ENCODE measurements at places on chromosomes 4 and X.

DNA sequence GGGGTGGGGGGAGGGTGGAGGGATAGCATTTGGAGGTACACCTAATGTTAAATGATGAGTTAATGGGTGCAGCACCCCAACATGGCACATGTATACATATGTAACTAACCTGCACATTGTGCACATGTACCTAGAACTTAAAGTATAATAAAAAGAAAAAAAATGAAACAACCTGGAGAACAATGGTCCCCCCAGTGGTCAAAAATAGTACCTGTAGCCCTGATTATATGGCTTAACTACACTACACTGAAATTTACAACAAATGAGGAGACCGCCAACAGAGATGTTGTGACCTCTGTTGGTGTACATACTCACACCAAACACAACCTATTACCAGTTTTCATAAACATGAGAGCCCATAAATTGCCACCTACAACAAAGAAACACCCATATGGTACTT lies 7.3 kb upstream of the MAGEE1 start:
- no peak for DNase-seq

DNA sequence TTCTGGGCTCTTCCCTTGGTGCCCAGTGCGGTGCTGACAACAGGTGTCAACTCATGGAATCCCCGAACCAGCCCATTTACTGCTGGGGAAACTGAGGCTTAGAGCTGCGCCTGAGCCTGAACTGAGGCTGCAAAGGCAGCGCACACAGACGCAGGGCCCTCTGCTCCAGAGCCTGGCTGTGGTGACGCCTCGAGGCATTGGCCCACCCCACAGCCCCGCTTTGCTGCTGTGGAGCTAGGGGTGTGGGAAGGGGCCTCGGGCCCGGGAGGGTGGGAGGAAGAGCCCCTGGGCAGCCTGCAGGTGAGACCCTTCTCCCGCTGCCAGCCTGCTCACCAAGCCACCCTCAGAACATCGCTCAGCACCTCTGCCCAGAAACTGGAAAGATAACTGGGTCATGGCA lies 97.4 kb upstream of the LRPAP1 start:
- DNase-seq: no peak

DNA sequence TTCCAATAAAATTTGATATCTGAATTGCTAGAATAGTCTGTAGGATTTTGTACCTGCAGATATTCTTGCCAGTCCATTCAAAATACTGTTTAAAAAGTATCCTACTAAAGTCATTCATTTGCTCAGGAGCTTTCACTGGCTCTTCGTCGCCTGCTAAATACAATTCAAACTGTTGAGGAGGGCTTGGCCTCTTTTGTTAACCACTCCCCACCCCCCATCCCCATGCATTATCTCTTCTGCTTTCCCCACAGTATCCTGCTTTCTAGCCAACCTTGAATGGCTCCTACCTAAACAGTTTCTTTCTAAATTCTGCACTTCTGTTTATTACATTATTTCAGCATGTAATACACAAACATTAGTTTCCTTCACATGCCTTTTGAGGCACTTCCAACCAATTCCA lies 230.8 kb downstream of the CPE start:
- no peak for DNase-seq

DNA sequence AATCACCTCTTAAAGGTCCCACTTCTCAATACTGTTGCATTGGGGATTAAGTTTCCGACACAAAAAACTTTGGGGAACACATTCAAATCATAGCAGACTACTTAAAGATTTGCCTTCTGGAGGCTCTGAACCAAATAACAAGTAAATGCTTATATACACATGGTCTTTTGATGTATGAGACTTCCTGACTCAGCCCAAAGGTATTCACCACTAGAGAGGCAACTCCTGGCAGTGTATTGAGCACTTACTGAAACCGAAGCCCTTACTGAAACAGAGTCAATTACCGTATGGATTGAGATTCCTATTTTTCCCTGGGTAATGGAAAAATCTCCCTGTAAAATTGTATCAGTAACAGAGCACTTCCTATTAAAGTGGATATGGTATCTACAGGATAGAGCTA lies 45.4 kb downstream of the ZCCHC13 start:
- no peak for DNase-seq

- DNase-seq: no peak
Observed at GRCh38 chrX:46617906-46618305, 44.3 kb downstream of the CHST7 start.

DNA sequence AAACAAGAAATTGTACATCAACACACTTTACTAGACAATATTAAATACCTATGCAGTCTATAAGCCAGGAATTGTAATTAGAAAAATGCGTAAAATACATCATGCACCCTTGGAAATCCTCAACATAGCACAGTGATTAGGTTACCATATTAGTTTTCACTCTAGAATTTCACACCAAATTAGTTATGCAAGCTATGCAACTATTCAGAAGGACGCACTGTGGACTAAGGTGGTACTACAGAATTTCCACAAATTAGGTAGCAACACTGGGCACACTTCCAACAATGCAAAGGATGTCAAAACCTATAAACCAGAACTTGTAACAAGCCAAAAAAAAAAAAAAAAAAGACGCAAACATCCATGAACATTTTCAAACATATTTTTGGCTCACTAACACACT lies 71.1 kb upstream of the ZCCHC13 start:
- DNase-seq: no peak

- DNase-seq: no peak
Observed at GRCh38 chrX:22396408-22396807, 123.7 kb downstream of the CBLL2 start.

- no peak for DNase-seq
Observed at GRCh38 chr4:71545168-71545567, 206.3 kb downstream of the SLC4A4 start.

DNA sequence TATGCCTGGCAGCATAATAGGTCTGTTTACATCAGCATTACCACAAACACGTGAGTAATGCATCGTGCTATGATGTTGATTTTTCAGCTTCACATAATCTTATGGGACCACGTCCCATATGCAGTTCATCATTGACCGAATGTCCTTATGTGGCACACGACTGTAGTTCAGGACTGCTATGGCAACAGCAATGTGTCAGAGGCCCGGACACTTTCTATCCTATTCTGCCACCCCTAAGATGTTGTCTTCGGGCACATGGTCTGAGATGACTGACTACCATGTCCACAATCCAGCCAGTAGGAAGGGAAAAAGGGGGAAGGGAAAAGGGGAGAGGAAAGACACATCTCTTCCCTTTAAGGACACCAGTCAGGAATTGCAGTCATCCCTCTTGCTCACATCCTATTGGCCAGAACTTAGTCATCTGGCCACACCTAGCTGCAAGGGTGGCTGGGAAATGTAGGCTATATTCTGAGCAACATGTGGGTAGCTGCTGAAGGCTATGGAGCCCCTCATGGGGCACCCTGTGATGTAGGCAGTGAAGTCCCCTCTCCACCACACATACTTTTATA lies 196.0 kb upstream of the RBPJ start:
- DNase-seq: no peak

DNA sequence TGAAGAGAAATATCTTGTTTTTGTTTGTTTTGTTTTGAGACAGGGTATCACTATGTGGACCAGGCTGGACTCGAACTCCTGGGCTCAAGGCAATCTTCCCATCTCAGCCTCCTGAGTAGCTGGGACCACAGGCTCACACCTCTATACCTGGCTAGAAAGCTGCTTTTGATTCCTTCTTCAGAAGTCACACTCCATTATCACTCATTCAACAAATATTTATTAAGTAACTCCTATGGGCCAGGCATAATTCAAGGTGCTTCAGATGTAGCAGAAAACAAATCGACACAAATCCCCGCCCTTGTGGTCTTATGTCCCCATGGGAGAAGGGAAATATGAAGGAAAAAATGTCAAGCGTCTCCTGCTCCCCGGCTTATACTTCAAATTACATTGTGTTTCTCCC lies 72.6 kb upstream of the DHX15 start:
- DNase-seq: no peak

- no peak for DNase-seq
Observed at GRCh38 chr4:188783175-188783574, 643.9 kb downstream of the TRIML1 start.

GRCh38 chr4:16111533-16111932 lies 27.7 kb upstream of the PROM1 start:
- no peak for DNase-seq

DNA sequence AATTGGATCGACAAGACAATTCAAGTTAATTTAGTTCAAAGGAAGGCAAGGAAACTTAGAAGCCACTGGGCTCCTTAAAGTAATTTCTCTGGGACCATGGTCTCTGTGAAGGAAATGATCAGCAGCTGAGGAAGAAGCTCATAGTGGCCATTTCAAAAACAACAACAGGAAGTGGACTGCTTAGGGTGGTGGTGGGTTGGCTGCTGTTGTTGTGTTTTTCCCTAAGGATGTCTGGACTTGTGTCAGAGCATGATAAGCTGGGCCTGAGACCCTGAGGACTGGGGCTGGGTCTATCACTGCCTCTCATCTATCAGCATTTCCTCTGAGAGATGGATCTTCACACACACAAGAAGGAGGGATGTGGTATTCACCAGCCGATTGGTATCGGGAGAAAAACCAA lies 18.3 kb downstream of the KDR start:
- DNase-seq: no peak

Data from NCI-H748 treated with DMSO at 0.1 percent for 48 hours (cell line).